NCI-H1436 treated with DMSO at 0.1 percent for 48 hours (cell line): ENCODE measurements at places on chromosomes 3 and 15.

GRCh38 chr15:53979051-53979788 is 979 bp downstream of the UNC13C start:
- DNase-seq: no peak

DNA sequence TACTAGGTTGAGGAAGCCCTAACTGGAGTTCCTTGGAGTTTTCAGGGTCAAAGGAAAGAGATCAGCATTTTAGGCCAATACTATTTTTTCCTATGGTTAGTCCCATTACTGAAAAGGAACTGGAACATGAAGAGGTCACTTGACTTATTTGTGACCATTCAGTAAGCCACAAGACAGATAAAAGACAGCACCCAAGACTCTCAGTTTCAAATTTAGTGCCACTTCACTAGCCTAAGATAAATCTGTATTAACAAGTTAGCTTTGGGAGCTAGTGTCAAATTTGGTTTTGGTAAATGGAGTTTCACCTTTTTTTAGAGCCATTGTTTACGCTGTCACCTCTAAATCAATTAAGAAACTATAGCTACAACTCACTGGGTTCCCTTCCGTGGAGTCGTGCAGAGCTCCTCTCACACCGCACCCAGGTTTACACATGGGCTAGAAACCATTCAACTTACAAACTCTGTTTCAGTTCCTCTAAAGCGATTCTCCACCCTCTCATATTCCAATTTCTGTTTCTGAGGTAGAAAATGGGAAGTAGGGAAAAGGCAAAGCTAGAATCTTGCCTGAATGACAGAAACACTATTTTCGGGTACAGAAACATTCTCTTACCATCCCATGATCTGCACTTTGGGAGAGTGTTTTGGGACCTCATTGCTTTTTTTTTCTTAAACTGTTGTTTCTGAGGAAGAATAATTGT is 14.4 kb downstream of the CCDC32 start:
- no peak for DNase-seq

DNA sequence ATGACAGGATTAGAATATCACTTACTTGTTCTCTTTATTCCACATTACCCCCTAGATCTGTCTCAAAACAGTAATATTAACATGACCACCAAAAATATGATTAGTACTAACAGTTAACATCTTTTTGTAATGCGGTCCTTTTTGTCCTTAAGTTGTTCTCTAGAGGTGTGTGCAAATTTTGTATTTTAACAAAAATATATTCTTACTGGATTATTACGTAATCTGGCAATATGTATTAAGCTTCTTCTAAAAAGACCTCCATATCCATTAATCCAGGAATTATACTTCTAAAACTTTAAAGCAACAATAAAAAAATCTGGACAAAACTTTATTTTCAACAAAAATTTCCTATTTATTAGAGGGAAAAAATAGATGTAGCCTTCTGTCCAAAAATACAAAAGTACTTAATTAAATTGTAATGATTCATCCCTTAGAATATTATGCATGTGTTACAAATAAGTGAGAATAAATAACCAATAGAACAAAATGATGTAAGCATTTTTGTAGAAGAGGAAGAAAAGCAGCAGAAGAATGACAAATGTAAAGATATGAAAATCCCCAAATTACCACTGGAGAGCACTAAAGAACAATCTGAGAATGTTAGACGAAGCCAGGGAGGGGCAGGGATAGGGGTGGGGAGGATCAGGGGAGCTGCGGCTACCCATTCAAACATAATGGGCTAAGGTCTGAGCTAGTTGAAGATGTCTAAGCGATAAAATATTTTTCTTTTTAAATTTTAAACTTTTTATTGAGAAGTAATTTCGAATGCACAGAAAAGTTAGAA is 945.6 kb downstream of the MCTP2 start:
- DNase-seq: no peak

DNA sequence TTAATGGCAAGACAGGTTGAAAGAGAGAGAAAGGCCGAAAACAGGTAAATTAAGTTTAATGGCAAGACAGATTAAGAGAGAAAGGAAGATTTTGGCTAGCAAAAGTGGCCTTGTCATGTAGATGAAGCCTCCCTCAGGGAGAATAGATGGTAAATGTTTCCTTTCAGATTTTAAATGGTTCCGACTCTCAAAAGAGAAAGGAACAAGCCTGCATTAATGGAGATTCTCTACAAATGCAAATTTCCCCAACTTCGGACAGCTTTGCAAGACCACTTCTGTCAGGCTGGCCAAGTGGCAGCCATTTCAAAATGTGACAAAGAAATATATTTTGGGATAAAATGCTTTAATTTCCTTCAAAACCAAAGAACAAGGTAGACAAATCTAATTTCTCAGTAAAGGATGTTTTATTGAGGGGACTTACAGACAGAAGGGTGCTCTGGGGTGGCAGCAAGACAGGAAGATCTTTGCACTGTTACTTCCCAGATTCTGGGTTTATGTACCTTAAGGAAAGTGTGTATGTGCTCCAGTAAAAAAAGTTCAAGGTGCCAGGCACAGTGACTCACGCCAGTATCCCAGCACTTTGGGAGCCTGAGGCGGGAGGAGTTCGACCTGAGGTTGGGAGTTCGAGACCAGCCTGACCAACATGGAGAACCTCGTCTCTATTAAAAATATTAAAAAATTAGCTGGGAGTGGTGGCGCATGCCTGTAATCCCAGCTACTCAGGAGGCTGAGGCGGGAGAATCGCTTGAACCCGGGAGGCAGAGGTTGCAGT is 626.3 kb upstream of the NAALADL2 start:
- DNase-seq: no peak

- DNase-seq: no peak
Measured at GRCh38 chr3:15665510-15666150, 64.1 kb downstream of the BTD start.

GRCh38 chr3:110656394-110657025 is 415.1 kb upstream of the NECTIN3 start:
- no peak for DNase-seq

- no peak for DNase-seq
Measured at GRCh38 chr3:11591002-11591355, 52.7 kb downstream of the VGLL4 start.

GRCh38 chr3:100424261-100424660 is 22.9 kb downstream of the LNP1 start:
- no peak for DNase-seq

- peak; percentile 16 for DNase-seq
Measured at GRCh38 chr3:23002836-23003732, 200.0 kb upstream of the UBE2E2 start.

DNA sequence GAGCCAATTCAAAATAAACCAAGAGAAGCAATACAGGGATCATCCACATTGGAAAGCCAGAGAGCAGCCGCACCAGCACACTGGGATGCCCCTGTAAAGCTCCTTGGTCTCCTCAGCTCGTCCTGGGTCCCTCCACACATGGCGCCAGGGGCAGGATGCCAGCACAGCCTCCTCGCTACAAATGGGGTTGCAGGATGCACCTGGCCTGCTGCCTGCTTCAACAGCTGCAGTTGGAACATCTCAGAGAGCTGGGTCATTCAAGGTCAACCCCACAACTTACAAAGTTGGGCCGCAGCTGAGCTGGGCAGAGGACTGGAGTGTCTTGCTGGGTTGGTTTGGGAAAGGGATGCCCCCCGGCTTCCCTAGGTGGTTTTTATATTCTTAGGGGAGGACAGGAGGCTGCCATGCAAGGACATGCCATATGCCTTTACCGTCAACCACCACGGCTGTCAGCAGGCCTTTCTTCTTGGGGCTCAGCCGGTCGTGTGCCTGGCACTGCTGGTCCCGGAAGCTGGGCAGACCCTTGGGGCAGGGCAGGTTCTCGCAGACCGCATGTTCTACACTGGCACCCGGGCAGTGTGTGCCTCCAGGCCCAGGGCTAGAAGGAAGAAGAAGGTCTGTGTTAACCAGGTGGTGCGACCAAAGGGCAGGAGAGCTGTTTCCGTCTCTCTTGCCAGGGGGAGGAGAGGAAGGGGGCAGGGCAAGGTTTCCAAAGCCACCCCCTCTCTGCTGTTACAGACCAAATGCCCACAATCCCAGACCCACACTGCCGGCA is 225.2 kb downstream of the ADAMTS17 start:
- DNase-seq: no peak

- no peak for DNase-seq
Measured at GRCh38 chr3:144810160-144810559, 838.5 kb downstream of the DIPK2A start.

DNA sequence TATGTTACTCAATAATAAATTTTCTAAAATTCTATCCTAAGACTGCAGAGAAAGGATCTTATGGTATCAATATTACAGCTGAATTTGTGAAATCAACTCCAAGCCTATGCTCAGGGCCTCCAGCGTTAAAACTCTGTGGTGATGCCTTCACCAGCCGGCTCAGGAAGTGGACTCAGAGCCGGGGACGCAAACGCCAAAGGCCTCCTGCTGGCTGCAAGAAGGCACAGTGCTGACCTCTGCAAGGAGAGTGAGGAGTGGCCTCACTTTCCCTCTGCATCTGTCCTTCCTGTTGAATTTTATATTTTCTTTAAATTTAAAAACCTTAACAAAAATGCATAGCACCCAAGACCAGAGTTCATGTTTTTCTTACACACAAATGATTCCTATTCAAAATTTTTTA is 48.5 kb downstream of the HERC2 start:
- DNase-seq: no peak

DNA sequence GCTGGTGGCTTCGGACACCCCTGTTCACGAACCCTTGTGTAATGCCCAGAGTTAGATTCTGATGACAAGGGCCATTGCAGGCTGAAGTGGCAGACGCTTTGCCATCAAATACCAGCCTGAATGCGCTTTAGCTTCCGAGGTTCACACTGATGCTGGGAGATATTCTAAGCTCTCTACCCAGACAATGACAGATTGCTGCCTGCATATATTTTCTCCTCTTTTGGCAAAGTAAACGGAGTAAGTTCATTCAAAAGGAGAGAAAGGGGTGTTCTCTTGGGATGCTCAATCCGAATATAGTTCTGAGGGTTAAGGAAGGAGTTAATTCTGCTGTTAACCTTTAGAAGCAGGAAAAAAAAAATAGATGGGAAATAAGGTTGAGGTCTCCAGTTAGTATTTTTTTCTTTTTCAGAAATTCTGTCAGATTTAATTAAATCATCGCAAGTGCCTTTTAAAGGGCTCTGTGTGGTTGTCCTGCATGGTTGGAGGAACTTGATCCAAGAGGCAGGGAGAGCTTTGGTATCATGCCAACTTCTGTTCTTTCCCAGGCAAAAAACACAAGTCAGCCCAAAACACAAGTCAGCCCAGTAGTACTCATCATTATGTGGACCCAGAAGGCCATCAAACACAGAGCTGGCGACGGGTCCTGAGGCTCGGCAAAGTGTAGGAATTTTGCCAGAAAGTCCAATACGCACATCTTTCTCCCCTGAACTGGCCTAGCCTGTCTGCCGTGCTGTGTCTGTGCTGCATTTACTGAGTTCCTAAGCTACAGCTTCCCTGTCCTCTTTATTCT is 70.9 kb upstream of the ST8SIA2 start:
- no peak for DNase-seq

GRCh38 chr3:40109641-40110490 is 199.6 kb upstream of the EIF1B start:
- DNase-seq: no peak

GRCh38 chr3:27888562-27888961 is 166.4 kb upstream of the EOMES start:
- no peak for DNase-seq

GRCh38 chr3:181230258-181230657 is 240.7 kb upstream of the DNAJC19 start:
- no peak for DNase-seq

- DNase-seq: no peak
Measured at GRCh38 chr3:32934150-32934742, 17.2 kb upstream of the CCR4 start.

DNA sequence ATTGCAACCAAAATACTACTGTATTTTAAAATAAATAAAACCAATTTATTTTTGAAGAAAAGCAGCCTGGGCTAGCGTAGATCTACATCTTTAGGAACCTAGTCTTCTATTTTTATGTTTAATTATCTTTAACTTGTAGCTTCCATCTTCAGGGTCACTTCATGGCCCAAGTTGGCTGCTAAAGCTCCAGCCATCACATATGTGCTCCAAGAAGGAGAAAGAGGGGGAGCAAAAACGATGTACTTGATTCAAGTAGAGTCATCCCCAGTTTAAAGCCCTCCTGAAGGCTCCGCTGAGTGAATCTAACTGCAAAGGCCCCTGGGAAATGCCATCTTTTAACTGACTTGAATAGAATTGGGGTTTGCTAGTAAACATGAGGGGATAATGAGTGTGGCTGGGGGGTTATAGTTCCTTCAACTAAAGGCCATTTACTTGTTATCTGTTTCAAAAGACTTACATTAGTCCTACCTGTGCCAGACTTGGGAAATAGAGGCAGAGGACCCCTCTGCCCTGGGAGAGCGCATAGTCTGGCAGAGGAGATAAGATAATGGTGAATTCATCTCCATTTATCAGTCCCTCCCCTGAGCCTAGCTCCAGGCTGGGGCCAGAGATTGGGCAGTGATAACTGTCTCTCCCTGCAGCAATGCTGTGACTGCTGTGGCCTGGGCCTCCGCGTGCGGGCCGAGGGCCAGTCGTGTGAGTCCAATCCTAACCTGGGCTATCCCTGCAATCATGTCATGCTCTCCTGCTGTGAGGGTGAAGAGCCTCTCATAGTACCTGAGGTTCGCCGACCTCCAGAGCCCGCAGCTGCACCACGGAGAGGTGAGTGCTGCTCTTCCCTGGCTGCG is 64.6 kb downstream of the FBLN2 start:
- no peak for DNase-seq

DNA sequence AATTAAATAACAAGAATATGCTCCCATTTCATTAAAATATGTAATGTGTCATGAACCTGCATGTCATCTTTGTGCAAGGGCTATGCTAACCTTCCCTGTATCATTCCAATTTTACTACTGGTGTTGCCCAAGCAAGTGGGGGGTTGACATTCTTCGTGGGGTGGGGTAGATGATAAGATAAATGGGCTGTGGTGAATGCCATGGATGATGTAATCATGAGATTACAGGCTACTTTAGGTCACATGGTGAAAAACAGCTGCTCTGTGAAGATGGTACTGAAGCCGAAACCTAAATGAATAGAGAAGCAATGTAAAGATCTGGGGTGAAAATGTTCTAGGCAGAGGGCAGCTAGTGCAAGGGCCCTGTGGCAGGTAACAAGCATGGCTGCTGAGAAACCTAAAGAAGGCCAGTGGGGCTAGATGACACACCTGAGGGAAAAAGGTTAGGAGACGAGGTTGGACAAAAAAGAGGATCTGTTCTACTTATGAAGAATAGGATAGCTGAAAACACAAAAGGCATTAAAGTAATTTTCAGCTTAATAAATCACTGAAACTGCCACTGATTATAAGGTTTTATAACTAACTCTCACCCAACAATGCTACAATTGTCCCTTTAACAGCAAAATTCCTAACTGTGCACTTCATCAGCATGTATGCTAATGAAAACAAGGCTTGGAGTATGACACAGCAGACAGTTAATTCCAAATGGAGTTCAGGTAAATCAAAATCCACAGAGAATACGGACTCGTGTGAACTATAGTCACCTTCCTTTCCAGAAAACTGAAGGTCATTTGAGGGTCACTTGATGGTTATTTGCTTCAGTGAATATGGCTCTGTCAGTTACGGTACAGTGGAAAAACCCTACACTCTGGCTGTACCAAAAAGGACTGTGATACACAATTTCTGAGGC is 35.0 kb downstream of the MTMR10 start:
- no peak for DNase-seq
